ENCODE measurements at places on chromosomes 3 and 15. TPM values are rescaled to one million over a fixed set of nuclear protein-coding genes. Genes with fewer than 3 reads are reported as not detected.

Gene PLXNA1
- total RNA-seq = 42.1 TPM

DNA sequence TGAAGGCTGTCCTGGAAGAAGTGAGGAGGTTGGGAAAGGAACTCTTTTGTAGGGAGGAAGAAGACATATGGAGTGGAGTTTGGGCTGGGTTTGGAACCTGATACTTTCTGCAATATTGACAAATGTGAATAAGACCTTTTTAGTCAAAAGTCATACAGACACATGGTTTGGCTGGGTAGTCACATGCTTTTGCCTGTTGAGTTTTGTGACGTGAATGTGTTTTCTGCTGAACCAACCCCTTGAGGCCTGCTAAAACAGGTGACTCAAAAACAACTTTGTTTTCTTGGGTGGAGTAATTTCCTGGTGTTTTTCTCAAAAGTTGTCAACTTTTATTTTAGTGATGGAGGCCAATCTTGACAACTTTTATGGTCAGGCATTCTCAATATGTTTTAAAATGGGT lies 39.4 kb upstream of the CCR4 start:
- DNase-seq = no peak

DNA sequence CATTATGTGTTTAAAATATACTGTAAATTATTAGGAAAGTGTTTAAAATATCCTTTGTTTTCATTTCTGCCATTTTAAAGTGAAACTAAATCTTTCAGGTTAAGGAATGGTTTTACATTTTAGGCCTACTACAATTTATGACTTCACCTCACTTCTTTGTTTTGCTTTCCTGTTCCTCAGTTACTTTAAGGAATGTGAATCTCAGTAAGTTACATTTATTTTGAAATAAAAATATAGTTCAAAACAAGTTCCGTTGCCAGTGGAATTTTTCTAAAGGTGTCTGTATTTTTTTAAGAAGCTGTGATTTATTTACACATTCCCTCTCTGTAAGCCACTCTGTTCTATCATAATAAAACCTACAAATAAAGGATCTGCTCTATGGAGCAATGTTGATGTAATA lies 630.9 kb upstream of the AGTR1 start:
- DNase-seq = no peak

Gene GPR27
- 6.3 TPM for total RNA-seq

DNA sequence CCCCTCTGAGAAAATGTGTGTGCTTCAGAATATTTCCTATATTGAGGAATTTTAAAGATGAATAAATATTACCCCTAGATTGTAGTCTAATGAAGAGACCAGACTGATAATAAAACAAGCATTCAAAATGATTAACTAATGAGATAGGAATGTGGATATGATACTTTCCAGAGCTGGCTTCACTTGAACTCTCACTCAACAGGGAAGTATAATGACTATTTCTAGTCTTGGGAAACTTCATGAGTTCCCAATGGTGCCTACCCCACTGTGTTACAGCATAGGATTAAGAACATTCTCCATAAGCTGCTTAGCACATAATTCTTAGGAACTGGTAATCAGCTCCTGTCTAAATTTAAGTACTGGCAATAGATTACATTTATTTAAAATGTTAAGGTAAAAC lies 261.5 kb upstream of the ZNF385D start:
- peak; percentile 35 for DNase-seq

GRCh38 chr15:26066896-26067295 lies 203.8 kb upstream of the ATP10A start:
- no peak for DNase-seq

DNA sequence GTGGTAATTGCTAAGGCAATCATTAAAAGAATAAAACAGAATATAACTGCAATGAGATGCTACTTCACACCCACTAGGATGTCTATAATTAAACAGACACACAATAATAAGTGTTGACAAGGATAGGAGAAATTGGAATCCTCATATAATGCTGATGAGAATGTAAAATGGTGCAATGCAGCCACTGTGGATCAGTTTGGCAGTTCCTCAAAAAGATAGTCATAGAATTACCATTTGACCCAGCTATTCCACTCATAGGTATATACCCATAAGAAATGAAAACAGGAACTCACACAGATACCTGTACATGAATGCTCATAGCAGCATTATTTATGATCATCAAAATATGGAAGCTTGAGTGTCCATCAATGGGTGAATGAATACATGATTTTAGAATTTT lies 9.6 kb upstream of the RNF111 start:
- DNase-seq = no peak

DNA sequence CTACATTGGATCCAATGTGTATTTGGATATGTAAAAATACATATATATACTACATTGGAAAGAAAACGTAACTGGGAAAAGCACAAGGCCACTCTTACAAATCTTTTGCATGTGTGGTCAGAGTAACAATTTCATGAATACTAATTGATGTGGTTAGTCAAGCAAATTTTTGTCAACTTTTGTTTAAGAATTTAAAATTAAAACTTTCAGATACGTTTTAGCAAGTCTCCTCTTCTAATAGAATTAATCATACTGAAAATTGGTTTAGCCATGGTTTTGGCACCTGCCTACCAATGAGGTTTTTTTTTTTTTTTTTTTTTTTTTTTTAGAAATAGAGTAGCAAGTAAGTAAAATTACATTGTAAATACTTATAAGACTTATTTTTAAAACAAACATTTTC lies 153.0 kb upstream of the CGNL1 start:
- DNase-seq = no peak

- DNase-seq = peak; percentile 60
These were observed 126.4 kb downstream of the P2RY1 start for GRCh38 chr3:152961323-152961722.

- no peak for DNase-seq
These were observed 1.1 kb upstream of the CHRNA3 start for GRCh38 chr15:78621810-78622402.

DNA sequence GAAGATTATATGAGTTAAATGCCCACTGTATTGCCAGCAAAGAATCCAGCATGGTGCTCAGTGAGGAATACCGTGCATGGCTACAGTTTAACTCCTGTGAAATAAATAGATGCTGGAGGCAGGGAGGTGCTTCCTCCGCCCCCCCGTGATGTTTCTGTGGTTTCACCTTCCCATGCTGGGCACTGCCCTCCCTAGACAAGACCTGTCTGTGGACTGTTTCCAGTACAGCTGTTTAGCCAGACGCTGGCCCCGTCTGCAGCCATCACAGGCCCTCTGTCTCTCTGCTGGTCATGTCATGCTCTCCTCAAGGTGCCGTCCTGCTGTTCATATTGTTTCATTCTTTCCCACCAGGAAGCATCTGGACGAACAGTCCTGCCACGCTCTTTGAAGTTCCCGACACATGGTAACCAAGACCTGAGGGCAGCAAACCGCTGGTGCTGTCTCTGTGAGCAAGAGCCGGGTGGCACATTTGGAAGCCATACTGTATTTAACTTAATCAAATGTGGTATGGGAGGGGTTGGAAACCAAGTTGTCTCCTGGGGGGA lies 31.4 kb downstream of the GOLGA8S start:
- no peak for DNase-seq

DNA sequence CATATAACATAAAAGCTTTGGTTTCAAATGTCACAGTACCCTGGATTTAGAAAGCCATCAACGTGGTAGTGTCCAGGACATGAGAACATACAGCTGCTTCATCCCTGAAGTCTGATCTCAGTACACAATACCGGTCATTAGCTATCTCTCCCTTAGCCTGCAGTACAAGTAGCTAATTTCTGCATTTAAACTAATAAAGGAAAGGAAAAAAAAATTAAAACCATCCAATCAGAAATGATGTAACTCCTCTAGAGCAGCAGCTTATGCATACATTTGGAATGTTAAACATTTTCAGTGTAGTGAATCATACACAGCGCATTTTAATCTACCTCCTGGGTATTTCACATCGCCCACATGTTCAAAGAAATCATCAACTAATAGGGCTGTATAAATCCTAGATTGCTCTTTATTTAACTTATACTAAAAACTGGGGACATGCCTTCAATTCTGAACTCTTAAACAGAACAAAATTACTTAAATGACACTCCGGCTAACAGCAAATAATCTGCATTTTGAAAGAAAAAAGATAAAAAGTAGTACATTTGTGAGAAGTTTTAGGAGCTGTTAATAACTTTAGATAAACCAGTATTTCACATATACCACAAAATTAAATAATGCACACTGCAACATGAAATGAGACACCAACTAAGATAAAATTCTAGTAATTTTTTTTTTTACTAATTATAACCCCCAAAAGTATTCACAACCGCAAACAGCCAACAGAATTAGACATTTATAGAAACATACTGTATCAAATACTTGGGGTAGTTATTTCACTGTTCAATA lies 3.7 kb downstream of the IGF2BP2 start:
- peak; percentile 78 for DNase-seq

- DNase-seq = no peak
These were observed 15.7 kb downstream of the GABRB3 start for GRCh38 chr15:26757141-26757540.

GRCh38 chr3:115217678-115218451 lies 70.8 kb upstream of the ZBTB20 start:
- DNase-seq = peak; percentile 71

Gene ZNF717
- total RNA-seq = not detected

Gene DPPA2
- not detected for total RNA-seq

Gene SNTN
- not detected for total RNA-seq

Gene PEX11A
- 3.4 TPM for total RNA-seq

Gene PLSCR4
- total RNA-seq = 4.4 TPM

GRCh38 chr3:102665183-102665582 lies 230.4 kb downstream of the ZPLD1 start:
- DNase-seq = no peak

- no peak for DNase-seq
These were observed 77.2 kb downstream of the IL12A start for GRCh38 chr3:160065786-160066185.

Gene GHRL
- total RNA-seq = not detected

GRCh38 chr3:27081992-27082607 lies 287.1 kb downstream of the NEK10 start:
- DNase-seq = no peak

DNA sequence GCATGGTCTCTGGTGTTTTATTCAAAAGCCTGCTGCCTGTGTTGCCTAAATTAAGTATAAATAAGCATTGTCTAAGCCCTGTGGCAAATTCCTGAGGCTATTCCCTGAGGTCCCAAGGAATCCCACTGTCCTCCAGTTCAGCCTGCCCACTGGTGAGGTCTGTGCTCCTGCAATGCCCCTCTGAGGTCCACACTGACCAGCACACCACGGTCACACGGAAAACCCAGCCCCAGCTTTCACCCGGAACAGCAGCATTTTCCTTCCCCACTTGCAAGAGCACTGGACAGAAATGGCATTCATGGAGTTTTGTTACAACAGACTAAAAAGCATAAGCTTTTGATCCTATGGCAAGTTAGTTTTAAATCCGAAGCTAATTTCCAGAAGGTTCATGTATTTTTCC lies 234.0 kb downstream of the KLF13 start:
- no peak for DNase-seq

Gene RETNLB
- not detected for total RNA-seq

GRCh38 chr15:73862276-73862675 lies 11.1 kb upstream of the TBC1D21 start:
- no peak for DNase-seq

Gene BFSP2
- not detected for total RNA-seq

- no peak for DNase-seq
These were observed 1.2 kb downstream of the MEX3B start for GRCh38 chr15:82044373-82045178.

GRCh38 chr3:183261151-183261724 lies 8.2 kb downstream of the B3GNT5 start:
- no peak for DNase-seq

GRCh38 chr3:194323785-194324735 lies 27.1 kb downstream of the CPN2 start:
- peak; percentile 86 for DNase-seq

Gene UCN2
- 3.8 TPM for total RNA-seq

Gene GOLGA8S
- total RNA-seq = 0.16 TPM

Gene RRP9
- 80.2 TPM for total RNA-seq

DNA sequence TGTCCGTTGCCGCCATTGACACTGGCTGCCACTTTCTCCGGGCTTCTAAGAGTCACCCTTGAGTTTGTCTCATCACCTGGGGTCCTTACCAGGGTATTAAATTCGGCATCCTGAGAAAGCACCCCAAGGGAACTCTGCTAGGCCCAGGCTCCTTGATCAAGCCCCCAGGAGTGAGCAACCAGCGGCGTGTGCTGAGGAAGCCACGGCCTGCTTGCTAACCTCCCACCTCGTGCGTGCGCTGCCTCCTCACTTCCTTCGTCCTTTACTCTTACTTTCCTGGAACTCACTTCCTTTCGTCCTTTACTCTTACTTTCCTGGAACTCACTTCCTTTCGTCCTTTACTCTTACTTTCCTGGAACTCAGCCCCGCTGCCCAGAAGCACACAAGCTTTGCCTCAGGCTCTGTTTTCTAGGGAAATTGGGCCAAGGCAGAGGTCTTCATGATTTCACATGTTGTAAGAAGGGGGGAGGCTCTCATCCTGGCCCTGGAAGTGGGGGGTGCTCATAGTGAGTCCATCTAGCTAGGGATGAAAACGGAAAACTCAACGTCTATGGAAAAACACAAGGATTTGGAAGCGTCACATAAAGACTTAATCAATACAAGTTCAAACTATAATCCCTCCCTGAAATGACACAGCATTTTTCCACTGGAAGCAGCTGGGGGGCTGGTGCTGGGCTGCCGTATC lies 36.7 kb upstream of the BDH1 start:
- DNase-seq = no peak

Gene PLCH1
- 0.12 TPM for total RNA-seq

GRCh38 chr15:52657338-52657737 lies 21.9 kb downstream of the ATOSA start:
- peak; percentile 52 for DNase-seq

- DNase-seq = no peak
These were observed 42.6 kb downstream of the MYZAP start for GRCh38 chr15:57634290-57634689.

GRCh38 chr3:43255662-43256061 lies 30.7 kb upstream of the SNRK start:
- DNase-seq = no peak

Gene PLSCR5
- not detected for total RNA-seq

- no peak for DNase-seq
These were observed 118.5 kb downstream of the OPA1 start for GRCh38 chr3:193711523-193711963.

- no peak for DNase-seq
These were observed 22.8 kb upstream of the SSR3 start for GRCh38 chr3:156577736-156578135.

GRCh38 chr15:78063217-78063616 lies 14.3 kb downstream of the TBC1D2B start:
- DNase-seq = no peak

GRCh38 chr3:106877627-106878026 lies 499.6 kb upstream of the CCDC54 start:
- DNase-seq = no peak

GRCh38 chr3:4478261-4478660 lies 11.2 kb upstream of the SUMF1 start:
- no peak for DNase-seq

DNA sequence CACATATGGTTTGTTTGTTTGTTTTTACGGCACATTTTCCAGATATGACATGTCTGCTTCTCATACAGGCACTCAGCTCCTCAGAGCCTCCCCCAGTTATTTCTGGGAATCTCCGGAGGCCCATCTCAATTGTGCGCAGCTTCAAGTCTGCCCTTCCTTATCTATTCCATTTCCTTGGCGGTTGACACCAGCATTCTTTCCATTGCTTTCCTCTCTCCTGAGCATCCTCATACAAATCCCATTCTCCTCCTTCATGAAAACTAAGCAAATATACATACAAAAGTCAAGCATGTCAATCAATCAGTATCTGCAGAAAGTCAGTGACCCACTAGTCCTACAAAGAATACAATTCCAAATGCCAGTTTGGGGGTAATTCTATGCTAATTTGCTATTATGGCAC lies 166.7 kb downstream of the SQOR start:
- no peak for DNase-seq
